Stimulated activated CD4-positive, alpha-beta T cell treated with anti-CD3 and anti-CD28 coated beads, Interleukin-1b, Interleukin-23, amount 100 ng/mL, for 4 hours (primary cell): ENCODE measurements at places on chromosomes 7 and 10.

GRCh38 chr10:34580643-34581042 is 234.5 kb downstream of the PARD3 start:
- DNase-seq, result no peak

GRCh38 chr7:45703911-45704682 is 129.9 kb downstream of the ADCY1 start:
- no peak for DNase-seq

- no peak for DNase-seq
These were observed 1139.7 kb upstream of the CELF2 start for GRCh38 chr10:9877978-9878377.

GRCh38 chr7:74282748-74283459 is 6.3 kb upstream of the CLIP2 start:
- DNase-seq, result no peak

DNA sequence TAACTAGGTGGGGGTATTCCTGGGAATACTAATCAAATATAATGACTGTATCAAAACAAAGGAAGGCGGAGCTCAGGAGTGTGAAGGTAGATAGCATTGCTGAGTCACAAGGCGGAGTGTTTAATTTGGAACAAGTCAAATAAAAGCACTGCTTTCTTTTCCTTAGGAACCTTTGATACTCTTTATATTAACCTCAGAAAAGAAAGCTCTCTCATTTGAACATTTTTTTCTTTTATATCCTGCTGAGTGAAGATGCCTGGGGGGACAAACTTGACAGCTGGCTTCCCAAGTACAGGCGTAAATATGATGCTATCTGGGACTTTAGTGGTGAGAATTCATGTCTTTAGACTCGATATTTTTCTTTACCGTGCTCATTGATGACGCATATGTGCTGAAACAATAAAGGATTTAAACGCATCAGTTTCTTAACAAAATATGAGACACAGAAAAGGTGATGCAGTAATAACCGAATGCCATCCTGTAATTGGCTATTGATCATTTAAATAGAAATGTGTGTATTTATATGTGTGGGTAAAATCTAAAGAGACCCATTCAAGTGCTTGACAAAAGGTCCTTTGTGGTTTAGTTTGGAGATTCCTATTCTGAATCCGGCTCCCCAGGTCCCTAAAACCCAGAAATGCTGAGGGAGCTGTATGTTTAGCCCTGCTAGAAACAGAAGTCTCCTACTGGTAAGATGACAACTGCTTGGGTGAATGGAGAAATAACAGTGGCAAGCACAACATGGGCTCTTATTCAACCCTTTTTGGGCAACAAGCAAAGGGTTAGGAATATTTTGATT is 102.7 kb downstream of the PRTFDC1 start:
- no peak for DNase-seq
